ENCODE measurements at places on chromosomes 2 and 18. TPM values are rescaled to one million over a fixed set of nuclear protein-coding genes. Genes with fewer than 3 reads are reported as not detected.

ACVR1C gene
- total RNA-seq = 3.6 TPM

ALPG gene
- not detected for total RNA-seq

SERPINB13 gene
- total RNA-seq = not detected

HSPD1 gene
- 1,005 TPM for total RNA-seq

OSBPL6 gene
- total RNA-seq = 11.9 TPM

MGAT4A gene
- total RNA-seq = 2.7 TPM

IL18R1 gene
- 35.5 TPM for total RNA-seq

TIA1 gene
- total RNA-seq = 53.1 TPM

CLIP4 gene
- 78.5 TPM for total RNA-seq

CCDC85A gene
- total RNA-seq = 0.12 TPM

CYP27C1 gene
- not detected for total RNA-seq

MYOM1 gene
- total RNA-seq = 0.10 TPM

XPO1 gene
- total RNA-seq = 171 TPM

CAVIN2 gene
- 121 TPM for total RNA-seq

REG1B gene
- not detected for total RNA-seq

SATB2 gene
- 13.4 TPM for total RNA-seq

HMSD gene
- total RNA-seq = 0.81 TPM

LRP2 gene
- total RNA-seq = 0.20 TPM

RNMT gene
- 29.0 TPM for total RNA-seq

GYPC gene
- total RNA-seq = not detected

KCNF1 gene
- total RNA-seq = 1.6 TPM

NYAP2 gene
- not detected for total RNA-seq

CFAP221 gene
- not detected for total RNA-seq

IL1RN gene
- total RNA-seq = not detected

IL36G gene
- total RNA-seq = not detected

SNX17 gene
- total RNA-seq = 88.7 TPM

CTNNA2 gene
- not detected for total RNA-seq

STPG4 gene
- not detected for total RNA-seq

KIAA2012 gene
- total RNA-seq = not detected

C2orf72 gene
- 2.0 TPM for total RNA-seq

KDM3A gene
- 22.3 TPM for total RNA-seq

TSPYL6 gene
- total RNA-seq = not detected

ALLC gene
- total RNA-seq = not detected
